ENCODE measurements at places on chromosomes 16 and 17. TPM values are rescaled to one million over a fixed set of nuclear protein-coding genes. Genes with fewer than 3 reads are reported as not detected.

DNA sequence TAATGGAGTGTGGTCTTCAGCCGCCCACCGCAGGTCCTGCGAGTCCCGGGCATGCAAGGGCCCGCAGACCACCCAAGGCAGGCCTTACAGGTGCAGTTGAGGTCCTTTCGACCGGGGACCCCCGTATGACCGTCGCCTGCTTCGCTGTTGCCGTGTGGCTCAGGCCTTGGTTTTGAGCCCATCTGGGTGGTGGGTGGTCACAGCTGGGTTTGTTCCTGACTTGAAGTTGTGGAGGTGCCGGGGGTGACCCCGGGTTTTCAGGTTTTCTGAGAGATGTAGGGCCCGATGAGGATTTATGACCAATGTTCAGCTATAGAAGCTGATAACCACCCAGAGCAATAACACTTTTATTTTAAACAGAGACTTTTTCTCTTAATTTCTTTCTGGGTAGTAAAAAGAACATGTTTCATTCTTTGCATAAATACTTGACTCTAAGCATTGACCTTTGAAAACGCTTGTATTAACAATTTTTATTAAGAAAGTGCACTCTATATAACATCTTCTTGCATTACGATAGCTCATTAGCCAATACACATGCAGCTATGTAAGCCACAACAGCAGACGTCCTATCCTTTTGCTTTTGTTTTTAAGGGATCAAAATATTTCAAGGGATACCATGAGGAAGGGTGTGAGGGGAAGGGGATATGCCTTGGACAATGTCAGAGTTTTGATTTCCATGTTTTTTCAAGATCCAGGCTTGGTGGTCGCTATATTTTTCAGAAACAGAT, 1.9 kb downstream of the FOXL1 start:
- no peak overlapping the region for H3K27ac ChIP-seq
- DNase-seq = no peak
- no peak overlapping the region for H3K4me3 ChIP-seq
- peaks cover 11% of the 10 kb centered on the region for H3K4me1 ChIP-seq
- peaks cover 60% of the 10 kb centered on the region for H3K27me3 ChIP-seq

DNA sequence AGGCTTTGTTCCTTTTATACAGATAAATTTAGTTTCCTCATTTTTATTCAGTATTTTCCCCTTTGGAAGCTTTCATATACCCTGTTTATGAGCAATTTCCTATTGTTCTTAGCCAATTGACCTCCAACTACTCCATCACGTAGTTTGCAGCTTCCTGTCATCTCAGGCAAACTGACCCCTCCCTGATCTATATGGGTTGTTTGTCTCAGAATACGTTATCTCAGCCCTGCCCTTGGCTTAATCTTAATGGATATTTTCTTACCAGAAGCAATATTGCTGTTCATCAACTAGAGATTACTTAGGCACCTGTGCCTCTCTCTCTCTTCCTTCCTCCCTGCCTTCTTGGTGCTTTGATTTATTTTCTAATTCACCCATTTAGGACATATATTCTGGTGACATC, 81.2 kb downstream of the ZNF18 start:
- DNase-seq = no peak
- no peaks in the 10 kb centered on the region for H3K4me1 ChIP-seq
- peaks cover 5% of the 10 kb centered on the region for H3K36me3 ChIP-seq
- no peak overlapping the region for H3K4me3 ChIP-seq
- peaks cover 14% of the 10 kb centered on the region for H3K27me3 ChIP-seq

DNA sequence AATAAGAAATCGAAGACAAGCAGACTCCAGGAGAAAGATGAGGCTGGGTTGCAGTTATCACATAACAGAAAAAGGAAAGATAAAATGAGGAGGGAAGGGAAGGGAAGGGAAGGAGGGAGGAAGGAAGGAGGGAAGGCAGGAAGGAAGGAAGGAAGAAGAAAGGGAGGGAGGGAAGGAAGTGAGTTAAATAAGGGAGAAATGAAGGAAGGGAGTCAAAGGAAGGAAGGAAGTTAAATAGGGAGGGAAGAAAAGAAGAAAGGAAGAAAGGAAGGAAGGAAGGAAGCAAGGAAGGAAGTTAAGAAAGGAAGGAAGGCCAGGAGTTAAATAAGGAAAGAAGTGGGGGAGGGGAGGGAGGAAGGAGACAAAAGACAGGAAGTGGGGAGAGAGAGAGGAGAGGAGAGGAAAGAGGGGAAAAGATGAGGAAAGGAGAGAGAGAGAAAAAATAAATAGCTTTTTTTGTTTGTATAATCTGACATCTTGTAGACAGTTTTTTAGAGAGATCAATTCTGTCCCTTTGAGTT, 679.6 kb downstream of the HS3ST4 start:
- no peak overlapping the region for H3K4me3 ChIP-seq
- no peaks in the 10 kb centered on the region for H3K36me3 ChIP-seq
- peaks cover 3% of the 10 kb centered on the region for H3K27me3 ChIP-seq
- H3K4me1 ChIP-seq = no peaks in the 10 kb centered on the region
- H3K27ac ChIP-seq = no peak overlapping the region

GRCh38 chr16:59635674-59636073, 901.6 kb upstream of the GOT2 start:
- no peak overlapping the region for H3K4me3 ChIP-seq
- no peak overlapping the region for H3K27ac ChIP-seq
- H3K27me3 ChIP-seq = no peaks in the 10 kb centered on the region
- no peaks in the 10 kb centered on the region for H3K4me1 ChIP-seq

- H3K27me3 ChIP-seq = peaks cover 1% of the 10 kb centered on the region
- peaks cover 10% of the 10 kb centered on the region for H3K4me1 ChIP-seq
- H3K36me3 ChIP-seq = no peaks in the 10 kb centered on the region
- DNase-seq = peak; percentile 28
Observed at GRCh38 chr17:51371732-51372151, 111.4 kb downstream of the UTP18 start.

- peaks cover 2% of the 10 kb centered on the region for H3K27me3 ChIP-seq
- no peak for DNase-seq
- no peaks in the 10 kb centered on the region for H3K36me3 ChIP-seq
- H3K4me1 ChIP-seq = no peaks in the 10 kb centered on the region
Observed at GRCh38 chr16:9503251-9503984, 412.0 kb downstream of the HAPSTR1 start.

- no peak overlapping the region for H3K27ac ChIP-seq
- peaks cover 50% of the 10 kb centered on the region for H3K27me3 ChIP-seq
- no peak overlapping the region for H3K4me3 ChIP-seq
- H3K4me1 ChIP-seq = no peaks in the 10 kb centered on the region
- H3K36me3 ChIP-seq = no peaks in the 10 kb centered on the region
Observed at GRCh38 chr16:1274767-1275166, 18.9 kb downstream of the TPSD1 start.

Gene NPIPA8
- 28.8 TPM for total RNA-seq

Gene TBC1D3K
- not detected for total RNA-seq

Data from naive thymus-derived CD8-positive, alpha-beta T cell (primary cell).